Activated CD4-positive, CD25-positive, alpha-beta regulatory T cell treated with anti-CD3 and anti-CD28 coated beads, Interleukin-2, amount 50 U/mL, for 72 hours (primary cell): ENCODE measurements at places on chromosomes 12 and 14.

GRCh38 chr14:73427516-73428264 lies 30.7 kb downstream of the NUMB start:
- no peak for DNase-seq

DNA sequence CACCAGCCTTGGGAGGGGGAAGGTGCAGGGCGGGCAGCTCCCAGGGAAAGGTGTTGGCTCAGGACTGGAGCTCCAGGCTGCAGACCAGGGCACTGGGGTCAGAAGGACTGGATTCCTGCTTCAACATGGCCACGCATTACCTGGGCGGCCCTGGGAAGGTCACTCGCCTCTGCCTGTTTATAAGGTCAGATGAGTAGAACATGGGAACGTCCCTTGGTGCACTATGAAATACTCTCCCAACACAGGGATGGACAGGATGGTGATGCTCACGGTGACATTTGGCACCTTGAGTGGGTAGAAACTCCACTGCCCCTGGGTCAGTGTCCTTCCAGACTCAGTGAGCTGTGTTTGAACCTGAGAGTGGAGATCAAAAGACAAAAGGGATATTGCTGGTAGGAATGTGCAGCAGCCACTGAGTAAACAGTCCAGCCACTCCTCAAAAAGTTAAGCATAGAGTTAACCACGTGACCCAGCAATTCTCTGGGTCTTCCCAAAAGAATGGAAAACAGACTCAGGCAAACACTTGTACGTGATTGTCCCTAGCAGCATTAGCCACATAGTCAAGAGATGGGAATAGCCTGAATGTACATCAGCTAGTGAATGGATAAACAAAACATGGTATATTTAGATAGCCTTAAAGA lies 9.1 kb upstream of the BDKRB2 start:
- no peak for DNase-seq

DNA sequence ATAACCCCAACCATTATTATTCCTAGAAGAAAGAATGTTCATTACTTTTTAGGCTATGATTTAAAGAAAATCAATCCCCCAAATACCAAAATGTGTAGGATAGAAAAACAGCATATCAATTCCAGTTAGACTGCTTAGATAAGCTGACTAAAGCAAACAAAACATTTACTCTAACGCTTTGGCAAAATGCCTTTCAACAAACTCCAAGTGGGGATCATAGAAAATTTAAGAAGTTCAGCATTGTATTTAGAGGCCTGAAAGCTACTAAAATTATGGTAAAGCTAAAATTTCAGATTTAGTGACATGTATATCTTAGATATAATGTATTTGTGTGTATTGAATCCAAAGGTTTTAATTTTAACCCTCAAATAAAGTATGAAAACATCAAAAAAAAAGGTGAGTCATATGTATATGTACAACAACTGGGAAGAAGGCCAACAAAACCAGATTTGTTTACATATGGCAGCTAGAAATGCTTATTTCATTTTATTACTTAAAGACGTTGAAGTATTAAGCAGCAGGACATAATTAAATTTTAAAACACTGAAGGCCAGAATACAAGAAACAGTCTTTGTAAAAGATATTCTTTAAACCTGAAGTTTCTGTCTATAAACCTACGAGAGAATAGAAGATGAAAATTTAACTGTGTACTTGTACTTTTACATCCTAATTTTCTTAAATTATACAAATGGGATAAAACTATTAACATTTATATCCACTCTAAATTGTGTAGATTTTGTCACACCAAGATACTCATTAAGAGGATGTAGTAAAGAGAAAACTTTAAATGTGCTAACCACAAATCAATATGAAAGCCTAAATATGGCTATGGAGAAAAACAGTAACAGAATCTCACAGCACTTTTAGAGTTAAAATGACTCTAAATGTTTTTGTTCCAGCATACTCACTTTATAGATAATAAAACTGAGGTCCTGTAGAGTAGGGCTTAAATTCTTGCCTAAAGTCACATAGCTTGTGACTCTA lies 71.4 kb downstream of the SLC41A2 start:
- no peak for DNase-seq

DNA sequence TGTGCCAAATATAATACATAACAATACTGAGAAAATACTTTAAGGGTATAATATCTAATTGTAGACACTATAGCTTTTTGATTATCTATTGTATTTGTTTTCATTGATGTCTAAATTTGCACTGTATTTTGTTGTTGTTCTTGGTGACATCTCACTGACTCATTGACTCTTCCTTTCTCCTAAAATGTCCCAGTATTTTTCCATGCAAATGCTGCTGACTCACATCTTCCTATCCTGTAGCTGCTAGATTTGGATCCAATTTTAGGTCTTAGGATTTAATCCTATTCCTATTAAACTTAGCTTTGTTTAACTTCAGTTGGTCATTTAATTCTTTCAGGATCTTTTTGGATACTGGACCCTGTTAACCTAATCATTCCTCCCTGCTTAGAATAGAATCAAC lies 148.5 kb downstream of the TMTC2 start:
- no peak for DNase-seq

DNA sequence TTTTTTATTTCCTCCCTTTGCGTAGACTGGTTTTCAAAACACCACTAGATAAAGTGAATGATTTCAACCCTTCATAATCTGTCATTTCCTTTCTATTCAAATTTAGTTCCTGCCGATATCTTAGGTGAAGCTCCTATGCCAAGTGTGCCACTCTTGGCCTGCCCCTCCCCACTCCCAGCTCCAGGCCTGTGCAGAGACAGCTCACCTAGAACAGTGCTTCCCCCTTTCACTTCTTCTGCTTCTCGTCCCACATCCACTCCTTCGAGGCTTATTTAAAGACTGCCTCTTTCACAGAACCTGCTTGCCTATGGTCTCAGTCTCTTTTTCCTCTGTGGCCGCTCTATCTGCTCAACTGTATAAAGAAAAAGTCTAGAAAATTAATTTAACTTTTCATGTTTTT lies 473.8 kb downstream of the RAD51B start:
- no peak for DNase-seq

GRCh38 chr12:53047221-53048032 lies 2.4 kb upstream of the TNS2 start:
- DNase-seq: peak; percentile 73

GRCh38 chr12:106924268-106924861 lies 31.3 kb upstream of the TMEM263 start:
- DNase-seq: no peak
